ENCODE measurements at places on chromosomes 1 and 21. TPM values are rescaled to one million over a fixed set of nuclear protein-coding genes. Genes with fewer than 3 reads are reported as not detected.

CFAP107 gene
- not detected for total RNA-seq

GRCh38 chr21:41388259-41388658, 26.4 kb downstream of the MX2 start:
- DNase-seq = no peak
- H3K36me3 ChIP-seq = no peaks in the 10 kb centered on the region
- no peak overlapping the region for H3K27ac ChIP-seq
- no peak overlapping the region for H3K4me3 ChIP-seq
- H3K27me3 ChIP-seq = peaks cover 12% of the 10 kb centered on the region

ARHGEF16 gene
- 0.18 TPM for total RNA-seq

DNA sequence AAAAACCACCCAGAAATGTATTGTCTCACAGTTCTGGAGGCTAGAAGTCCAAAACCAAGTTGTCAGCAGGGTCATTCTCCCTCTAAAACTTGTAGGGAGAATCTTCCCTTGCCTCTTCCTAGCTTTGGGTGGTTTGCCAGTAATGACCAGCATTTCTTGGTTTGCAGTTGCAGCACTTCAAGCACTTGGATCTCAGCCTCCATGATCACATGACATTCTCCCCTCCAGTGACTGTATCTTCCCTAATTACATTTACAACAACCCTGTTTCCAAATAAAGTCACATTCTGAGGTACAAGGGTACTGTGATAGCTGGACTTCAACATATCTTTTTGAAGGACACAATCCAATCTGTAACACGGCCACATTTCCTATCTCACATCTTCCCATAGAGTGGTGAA, 37.2 kb downstream of the EVI5 start:
- H3K36me3 ChIP-seq = no peaks in the 10 kb centered on the region
- H3K4me3 ChIP-seq = no peak overlapping the region
- no peak for DNase-seq
- no peaks in the 10 kb centered on the region for H3K27me3 ChIP-seq
- H3K27ac ChIP-seq = no peak overlapping the region
- peaks cover 39% of the 10 kb centered on the region for H3K4me1 ChIP-seq

HNRNPCL1 gene
- not detected for total RNA-seq

DNA sequence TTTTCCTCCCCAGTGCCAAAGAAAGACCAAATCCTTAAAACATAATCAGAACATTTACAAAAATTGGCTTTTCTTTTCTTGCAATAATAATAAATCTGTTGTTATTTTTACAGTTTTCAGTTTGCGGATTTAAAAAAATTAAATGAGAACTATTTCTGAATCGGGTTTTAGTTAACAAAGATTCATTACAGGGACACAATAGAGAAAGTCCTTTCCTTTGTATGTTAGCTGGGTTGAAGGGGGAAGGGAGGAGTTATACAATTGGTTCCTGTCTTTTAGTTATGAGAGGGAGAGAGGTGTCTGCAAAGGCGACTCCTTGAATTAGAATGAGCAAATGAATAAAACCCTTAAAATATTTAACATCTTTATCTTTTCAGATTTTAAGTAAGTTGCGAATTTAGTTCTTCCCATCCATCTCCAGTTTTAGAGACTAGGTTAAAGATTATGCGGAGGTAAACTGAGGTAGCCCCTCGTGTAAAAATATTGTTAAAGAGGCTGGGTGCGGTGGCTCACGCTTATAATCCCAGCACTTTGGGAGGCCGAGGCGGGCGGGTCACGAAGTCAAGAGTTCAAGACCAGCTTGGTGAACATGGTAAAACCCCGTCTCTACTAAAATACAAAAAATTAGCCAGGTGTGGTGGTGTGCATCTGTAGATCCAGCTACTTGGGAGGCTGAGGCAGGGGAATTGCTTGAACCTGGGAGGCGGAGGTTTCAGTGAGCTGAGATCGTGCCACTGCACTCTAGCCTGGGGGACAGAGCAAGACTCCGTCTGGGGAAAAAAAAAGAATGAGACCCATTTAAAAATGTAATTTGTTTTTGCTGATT, 3.9 kb downstream of the SPEN start:
- peak overlapping the region; percentile 24 for H3K27ac ChIP-seq
- no peak for DNase-seq
- peak overlapping the region; percentile 19 for H3K4me3 ChIP-seq
- H3K36me3 ChIP-seq = peaks cover 7% of the 10 kb centered on the region

DNA sequence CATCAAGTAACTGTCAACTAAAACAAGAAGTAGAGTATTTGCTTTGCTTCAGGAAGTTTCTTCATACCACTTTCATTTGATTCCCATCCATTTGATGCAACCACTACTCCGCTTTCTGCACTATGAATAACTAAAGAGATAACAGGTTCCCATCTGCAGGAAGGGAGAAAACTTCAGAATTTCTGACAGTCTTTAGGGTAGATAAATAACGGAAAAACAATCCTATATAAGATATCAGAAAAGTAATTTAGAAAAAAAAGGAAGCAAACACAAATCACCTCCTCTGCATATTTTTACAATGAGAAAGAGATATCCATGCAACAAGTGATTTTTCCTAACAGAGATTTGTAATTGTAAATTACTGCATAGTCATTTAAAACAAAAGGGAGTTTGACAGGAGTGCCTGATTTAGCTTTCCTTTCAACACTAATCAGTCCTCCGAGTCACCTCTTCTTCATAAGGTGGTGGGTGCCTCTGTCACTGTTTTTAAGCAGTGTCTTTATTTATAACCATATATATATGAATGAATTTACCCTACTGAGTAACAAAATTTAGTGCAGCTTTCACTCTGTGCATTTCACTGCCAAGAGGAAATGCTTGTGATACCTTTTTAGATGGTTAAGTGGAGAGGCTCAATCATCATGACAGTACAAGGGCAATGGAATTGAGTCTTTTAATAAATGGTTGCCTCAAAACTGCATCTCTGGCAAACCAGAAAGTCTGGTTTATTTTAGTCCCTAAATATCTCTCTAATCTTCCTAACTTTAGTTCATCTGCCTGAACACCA, 1920.4 kb downstream of the MRPL39 start:
- H3K4me1 ChIP-seq = no peaks in the 10 kb centered on the region
- no peak overlapping the region for H3K4me3 ChIP-seq
- H3K36me3 ChIP-seq = no peaks in the 10 kb centered on the region
- DNase-seq = no peak
- H3K27ac ChIP-seq = no peak overlapping the region

FCN3 gene
- not detected for total RNA-seq

DNA sequence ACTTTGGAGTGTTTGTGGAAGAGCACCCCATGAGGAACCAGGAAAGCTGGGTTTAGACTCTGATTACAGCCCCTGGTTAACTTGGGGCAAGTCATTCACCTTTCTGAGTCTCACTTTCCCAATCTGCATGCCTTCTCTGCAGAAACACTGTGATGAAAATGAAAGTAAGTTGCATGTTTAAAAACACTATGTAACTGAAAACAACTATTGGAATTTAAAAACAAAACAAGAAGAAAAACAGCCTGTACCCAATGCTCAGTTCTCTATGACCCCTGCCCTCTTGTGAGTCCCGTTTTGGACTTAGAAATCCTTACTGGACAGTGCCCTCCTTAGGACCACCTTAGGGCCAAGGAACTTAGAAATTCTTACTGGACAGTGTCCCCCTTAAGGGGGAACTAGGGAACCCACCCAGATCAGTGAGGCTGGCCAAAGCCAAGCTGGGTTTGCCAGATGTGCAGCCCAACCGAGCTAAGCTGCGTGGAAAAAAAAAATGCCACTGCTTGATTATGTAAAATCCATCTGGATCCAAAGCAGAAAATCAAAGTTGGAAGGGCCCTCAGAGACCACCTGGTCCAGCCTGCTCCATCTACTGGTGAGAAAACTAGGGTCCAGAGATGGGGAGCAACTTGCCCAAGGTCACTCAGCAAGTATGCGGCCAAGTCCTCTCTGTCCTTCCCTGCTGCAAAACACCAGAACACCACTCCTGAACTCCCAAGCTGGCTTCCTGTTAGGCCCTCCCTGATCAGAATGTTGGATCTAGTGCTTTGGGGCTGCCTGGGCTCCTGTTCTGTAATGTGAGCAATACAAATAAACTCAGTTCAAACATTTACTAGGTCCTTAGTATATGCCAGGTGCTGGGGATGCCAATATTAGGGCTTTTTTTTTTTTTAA, 77.7 kb downstream of the MRPL37 start:
- DNase-seq = no peak
- peaks cover 5% of the 10 kb centered on the region for H3K27me3 ChIP-seq
- peaks cover 71% of the 10 kb centered on the region for H3K4me1 ChIP-seq
- H3K36me3 ChIP-seq = peaks cover 16% of the 10 kb centered on the region
